Activated CD4-positive, alpha-beta memory T cell treated with anti-CD3 and anti-CD28 coated beads for 36 hours (primary cell): ENCODE measurements at places on chromosomes 1 and 21. TPM values are rescaled to one million over a fixed set of nuclear protein-coding genes. Genes with fewer than 3 reads are reported as not detected.

Gene KIAA0319L
- total RNA-seq, result 30.9 TPM

Gene PDE9A
- total RNA-seq, result 8.6 TPM

Gene TFF2
- total RNA-seq, result not detected

Gene NTNG1
- not detected for total RNA-seq

Gene CELA2B
- not detected for total RNA-seq

Gene KRTAP11-1
- total RNA-seq, result not detected

Gene CCDC28B
- 13.4 TPM for total RNA-seq

Gene NCMAP
- total RNA-seq, result 0.05 TPM

Gene PLEKHA6
- 0.52 TPM for total RNA-seq

Gene ATP1A4
- not detected for total RNA-seq

Gene LZIC
- total RNA-seq, result 22.0 TPM

Gene LHX4
- not detected for total RNA-seq

Gene SDE2
- total RNA-seq, result 18.2 TPM

Gene SMPDL3B
- 0.36 TPM for total RNA-seq

Gene RAB25
- total RNA-seq, result 0.52 TPM

Gene LRRC3
- total RNA-seq, result 2.6 TPM

Gene SPRR3
- not detected for total RNA-seq

Gene ADAMTS4
- total RNA-seq, result 2.3 TPM

Gene LMX1A
- not detected for total RNA-seq

Gene KTI12
- 12.6 TPM for total RNA-seq

Gene PTPRC
- total RNA-seq, result 503 TPM

Gene ADORA1
- total RNA-seq, result not detected

Gene MOB3C
- 10.0 TPM for total RNA-seq

Gene CYYR1
- total RNA-seq, result not detected

Gene PDZK1IP1
- not detected for total RNA-seq

Gene FCRLA
- total RNA-seq, result not detected

Gene TMEM69
- 34.5 TPM for total RNA-seq

Gene RASSF5
- total RNA-seq, result 203 TPM

Gene S100A12
- total RNA-seq, result not detected

Gene PSRC1
- total RNA-seq, result 16.3 TPM

Gene TRPM2
- 1.6 TPM for total RNA-seq

Gene PRAMEF10
- total RNA-seq, result not detected

Gene S100A8
- total RNA-seq, result not detected

Gene APOBEC4
- not detected for total RNA-seq

Gene PTPN7
- 199 TPM for total RNA-seq

Gene RIMKLA
- 3.0 TPM for total RNA-seq
